Liver (tissue), 10 donors: ENCODE measurements at places on chromosomes 3 and 15. TPM values are rescaled to one million over a fixed set of nuclear protein-coding genes. Genes with fewer than 3 reads are reported as not detected.

Gene MNS1
- 0.08 TPM for total RNA-seq

Gene GOLGA8G
- not detected for total RNA-seq

DNA sequence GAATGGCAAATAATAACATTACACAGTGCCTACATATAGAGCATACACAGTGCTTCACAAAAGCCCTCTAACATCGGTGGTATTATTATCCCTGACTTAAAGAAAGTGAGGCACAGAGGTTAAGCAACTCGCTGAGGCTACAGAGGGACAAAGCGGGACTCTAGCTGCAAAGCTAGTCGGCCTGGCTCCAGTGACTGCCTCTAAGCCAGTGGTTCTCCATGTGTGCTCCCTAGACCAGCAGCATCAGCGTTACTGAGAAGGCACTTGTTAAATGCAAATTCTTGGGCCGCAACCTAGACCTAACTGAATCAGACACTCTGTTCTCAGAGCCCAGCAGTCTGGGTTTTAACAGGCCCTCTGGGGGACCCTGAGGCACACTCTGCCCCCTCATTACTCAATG lies 33.1 kb upstream of the LIPC start:
- DNase-seq: no peak

- no peak for DNase-seq
Measured at GRCh38 chr3:53577506-53577905, 83.1 kb downstream of the CACNA1D start.

DNA sequence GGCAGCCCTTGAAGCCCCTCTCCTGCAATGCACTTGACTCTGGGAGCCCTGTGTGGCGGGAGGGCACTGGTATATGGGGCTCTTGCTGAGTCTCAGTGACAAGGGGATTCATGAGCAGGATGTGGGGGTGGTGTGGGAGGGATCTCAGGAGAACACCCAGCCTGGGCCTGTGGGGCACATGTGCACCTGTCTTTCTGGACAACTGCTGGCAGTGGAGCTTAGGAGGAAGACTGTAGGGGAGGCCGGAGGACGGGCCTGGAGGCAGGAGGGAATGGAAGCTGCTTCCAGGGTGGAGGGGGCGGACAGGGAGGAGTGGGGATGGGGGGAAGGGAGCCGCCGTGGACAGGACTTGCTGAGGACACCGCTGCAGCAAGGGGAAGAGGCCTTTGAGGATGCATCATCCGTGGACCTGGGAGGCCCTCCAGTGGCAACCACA lies 10.8 kb upstream of the SNRPA1 start:
- no peak for DNase-seq
